Tibial nerve (tissue), 4 donors: ENCODE measurements at places on chromosomes 7 and 10. TPM values are rescaled to one million over a fixed set of nuclear protein-coding genes. Genes with fewer than 3 reads are reported as not detected.
A peak's percentile ranks its signal among the peaks of the same experiment; 100 is the strongest.

GRCh38 chr7:156612930-156613329 lies 27.6 kb upstream of the RNF32 start:
- DNase-seq = no peak

- DNase-seq = no peak
These were observed 19.2 kb upstream of the SUPV3L1 start for GRCh38 chr10:69160809-69161241.

GRCh38 chr7:77316219-77316978 lies 99.8 kb downstream of the GSAP start:
- DNase-seq = no peak

- DNase-seq = no peak
These were observed 35.5 kb upstream of the WAPL start for GRCh38 chr10:86556933-86557649.

GRCh38 chr10:128268015-128268722 lies 141.9 kb upstream of the MKI67 start:
- peak; percentile 30 for DNase-seq

DNA sequence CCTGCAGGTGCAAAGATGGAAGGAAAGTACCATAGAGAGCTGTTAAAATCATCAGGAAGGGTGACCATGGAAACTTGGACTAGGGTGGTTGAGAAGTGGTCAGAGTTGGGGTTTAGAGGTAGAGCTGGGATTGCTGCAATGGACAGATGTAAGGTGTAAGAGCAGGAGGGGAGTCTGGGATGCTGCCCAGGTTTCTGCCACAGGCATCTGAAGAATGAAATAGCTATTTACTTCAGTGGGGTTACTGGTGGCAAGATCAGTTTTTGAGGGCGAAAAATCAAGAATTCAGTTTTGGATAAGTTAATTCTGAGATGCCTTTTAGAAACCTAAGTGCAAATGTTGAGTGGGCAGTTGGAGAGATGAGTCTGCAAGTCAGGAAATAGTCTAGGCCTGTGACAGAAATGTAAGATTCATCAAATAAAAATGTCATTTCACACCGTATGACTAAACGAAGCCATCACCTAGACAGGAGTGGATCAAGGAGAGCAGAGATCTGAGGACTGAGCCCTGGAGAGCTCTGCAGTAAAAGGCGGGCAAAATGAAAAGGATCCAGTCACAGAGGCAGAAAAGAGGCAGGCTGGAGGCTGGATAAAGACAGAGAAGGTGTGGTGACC lies 22.7 kb upstream of the TOMM7 start:
- no peak for DNase-seq

GRCh38 chr10:71984809-71985388 lies 20.7 kb downstream of the CHST3 start:
- DNase-seq = no peak

DNA sequence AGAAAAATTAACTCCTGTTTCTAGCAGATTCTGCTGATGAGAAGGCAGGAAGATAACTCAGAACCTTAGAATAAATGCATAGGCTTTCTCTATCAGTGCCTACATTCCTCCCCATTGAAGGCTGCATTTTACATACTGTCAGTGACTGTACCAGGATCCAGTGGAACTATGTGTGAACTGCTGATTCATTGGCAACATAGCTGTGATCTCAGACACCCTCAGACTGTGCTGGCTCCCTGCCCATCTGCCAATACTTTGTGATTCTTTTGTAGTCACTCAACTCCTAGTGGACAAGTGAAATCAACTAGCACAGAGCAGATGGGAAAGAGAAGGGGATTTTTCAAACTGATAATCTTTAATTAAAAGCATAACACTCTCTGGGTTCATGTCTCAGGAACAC lies 375.8 kb downstream of the MDFIC start:
- no peak for DNase-seq

GRCh38 chr10:98249134-98249533 lies 18.9 kb downstream of the LOXL4 start:
- DNase-seq = no peak

Gene FAM25C
- not detected for total RNA-seq

Gene NEUROD6
- not detected for total RNA-seq

Gene OR2A7
- 1.1 TPM for total RNA-seq

Gene H2BK1
- total RNA-seq = not detected

Gene DENND2A
- total RNA-seq = 18.3 TPM

Gene MYO1G
- total RNA-seq = 5.1 TPM

Gene CHAT
- total RNA-seq = not detected

Gene CFAP46
- not detected for total RNA-seq

Gene SPDYE8
- not detected for total RNA-seq

Gene SUN3
- total RNA-seq = not detected
